Stimulated activated CD8-positive, alpha-beta memory T cell treated with anti-CD3 and anti-CD28 coated beads, Interleukin-7, amount 100 ng/mL, for 1 hour (primary cell): ENCODE measurements at places on chromosomes 5 and 9.

DNA sequence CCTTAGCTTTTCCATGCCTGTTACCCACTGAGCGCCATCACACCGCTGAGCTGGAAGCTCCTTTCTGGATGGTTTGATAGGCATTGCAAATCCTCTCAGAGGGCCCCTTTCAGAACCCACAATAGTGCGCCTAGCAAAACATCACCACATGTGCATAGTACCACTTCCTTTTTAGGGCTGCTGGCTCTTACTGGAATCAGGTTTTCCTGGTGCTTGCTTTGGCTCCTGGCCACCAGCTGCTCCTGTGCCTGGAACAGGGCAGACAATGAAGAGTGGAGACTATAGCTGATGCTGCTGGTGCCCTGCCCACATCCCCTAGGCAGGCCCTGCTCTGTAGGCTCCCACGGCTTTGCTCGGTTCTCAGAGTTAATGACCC, 163.6 kb upstream of the SEMA6A start:
- DNase-seq: no peak

DNA sequence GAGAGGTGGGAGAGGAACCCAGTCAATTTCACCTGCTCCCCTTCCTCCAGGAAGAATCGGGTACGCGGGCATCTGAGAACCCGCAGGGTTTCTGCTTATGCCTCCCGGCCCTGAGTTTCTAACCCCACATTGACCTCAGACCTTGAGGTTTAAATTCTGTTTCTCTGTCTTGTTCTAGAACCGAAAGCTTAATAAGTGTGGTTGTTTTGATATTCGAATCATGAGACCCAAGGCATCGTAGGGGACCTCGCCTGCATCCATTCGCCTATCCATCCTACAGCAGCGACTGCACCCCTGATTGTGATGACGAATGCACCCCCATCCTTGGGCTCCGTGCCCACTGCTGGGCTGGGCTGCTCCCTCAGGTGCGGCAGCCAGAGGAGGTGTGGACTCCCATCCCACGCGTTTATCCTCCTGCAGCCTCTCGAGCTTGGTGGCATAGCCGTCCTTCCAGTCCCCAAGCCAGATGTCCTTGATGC, 80.8 kb upstream of the IER5L start:
- DNase-seq: no peak

DNA sequence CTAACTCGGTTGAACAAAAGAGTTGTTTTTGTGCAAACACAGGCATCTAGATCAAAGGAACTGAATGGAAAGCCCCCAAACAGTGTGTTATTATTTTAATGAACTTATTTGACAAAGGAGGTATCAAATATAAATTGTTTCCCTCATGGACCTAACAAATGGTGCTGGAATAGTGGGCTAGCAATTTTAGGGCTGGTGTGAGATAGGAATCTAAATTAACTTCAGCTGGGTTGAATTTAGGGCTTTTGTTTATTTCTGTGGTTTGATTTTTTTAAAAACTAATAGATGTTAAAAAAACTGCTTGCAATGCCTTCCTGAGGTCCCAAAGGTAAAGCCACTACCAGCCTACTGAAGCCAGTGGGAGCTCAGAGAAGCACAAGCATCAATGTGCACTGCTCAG, 42.1 kb downstream of the TTC39B start:
- DNase-seq: no peak

- DNase-seq: no peak
Observed at GRCh38 chr5:53008751-53009150, 19.6 kb downstream of the ITGA2 start.

DNA sequence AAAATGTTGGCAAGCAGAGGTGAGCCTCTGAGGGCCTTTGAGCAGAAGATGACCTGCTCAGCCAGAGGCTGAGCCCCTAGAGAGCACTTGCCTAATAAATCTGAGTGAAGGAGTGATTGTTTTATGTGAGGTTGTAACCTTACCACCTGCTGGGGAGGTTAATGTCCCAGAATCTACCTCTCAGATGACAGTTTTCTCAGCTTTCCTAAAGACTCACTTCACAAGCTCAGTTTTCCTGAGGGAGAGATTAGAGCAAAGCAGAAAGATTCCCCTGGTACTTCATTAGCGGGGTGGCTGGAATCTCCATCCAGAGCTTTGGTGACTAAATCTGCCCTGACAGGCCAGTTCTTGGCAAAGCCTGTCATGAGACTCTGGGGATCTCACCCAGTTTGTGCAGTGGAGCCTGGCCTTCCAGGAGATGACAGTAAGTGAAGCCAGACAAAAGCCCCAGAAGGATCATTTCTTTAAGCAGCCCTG, 48.8 kb upstream of the GALNT10 start:
- no peak for DNase-seq

GRCh38 chr9:76090909-76091308, 200.4 kb downstream of the PCSK5 start:
- DNase-seq: no peak

DNA sequence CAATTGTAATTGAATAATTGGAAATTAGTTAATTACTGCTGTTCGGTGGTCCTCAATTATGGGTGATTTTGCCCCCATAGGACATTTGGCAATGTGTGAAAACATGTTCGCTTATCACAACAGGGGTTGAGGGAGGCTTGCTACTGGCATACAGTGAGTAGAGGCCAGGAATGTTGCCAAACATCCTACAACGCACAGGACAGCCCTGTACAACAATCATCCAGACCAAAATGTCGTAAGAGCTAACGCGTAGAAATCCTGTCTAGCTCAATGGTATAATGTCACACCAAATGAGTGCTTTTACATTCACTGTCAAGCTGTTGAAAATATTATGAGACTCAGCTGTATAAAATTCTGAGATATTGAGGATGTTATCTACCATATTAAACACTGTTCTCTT, 464.4 kb upstream of the TUSC1 start:
- no peak for DNase-seq

GRCh38 chr9:93810028-93810971, 144.9 kb downstream of the BARX1 start:
- DNase-seq: no peak

- no peak for DNase-seq
Observed at GRCh38 chr5:94674490-94675382, 56.3 kb downstream of the SLF1 start.

DNA sequence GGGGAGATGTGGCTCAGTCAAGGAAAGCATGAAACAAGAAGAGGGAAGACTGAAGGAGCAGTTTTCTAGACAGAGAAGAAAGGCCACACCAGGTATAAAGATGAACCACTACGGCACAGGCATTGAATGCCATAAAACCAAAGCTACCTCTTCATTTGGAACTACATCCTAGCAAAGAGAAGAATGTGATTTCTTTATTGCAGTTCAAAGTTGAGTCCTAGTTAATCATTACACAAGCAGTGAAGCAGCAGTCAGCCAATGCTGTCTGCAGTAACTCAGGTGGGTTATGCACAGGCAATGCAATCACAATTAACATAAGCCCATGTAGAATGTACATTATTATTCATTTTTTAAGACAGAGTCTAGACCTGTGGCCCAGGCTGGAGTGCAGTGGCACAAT, 21.7 kb upstream of the PCAT7 start:
- no peak for DNase-seq

GRCh38 chr9:98559561-98559960, 149.2 kb downstream of the GABBR2 start:
- DNase-seq: no peak

DNA sequence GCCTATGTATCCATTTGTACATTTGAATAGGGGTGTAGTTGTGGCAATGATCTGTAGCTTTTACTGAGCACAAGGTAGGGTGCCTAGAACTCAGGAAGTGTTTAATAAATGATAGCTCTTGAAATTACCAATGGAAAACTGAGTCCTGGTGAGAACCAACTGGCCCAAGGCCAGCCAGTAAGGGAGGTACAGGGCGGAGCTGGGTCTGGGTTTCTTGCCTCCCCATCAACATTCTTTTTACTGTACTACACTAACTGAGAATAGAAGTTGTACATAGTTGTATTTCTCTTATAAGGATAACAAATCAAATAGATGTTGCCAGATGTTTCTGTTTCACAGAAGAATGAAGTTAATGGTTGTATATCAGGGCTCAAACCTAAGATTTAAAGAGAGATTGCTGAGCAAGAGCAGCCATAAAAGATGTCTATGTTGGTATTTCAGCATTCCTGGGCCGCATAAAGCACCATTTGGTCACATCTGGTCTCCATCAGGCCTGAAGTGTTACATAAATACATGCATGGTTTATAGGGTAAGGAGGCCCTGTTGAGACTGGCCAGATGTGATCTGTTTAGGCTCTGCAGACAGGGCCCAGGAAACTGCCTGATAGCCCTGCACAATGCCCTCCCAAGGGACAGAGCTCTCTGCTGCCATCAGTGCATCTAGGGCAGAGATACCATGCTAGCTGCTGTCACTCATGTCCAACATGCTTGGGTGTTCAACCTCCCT, 210.5 kb downstream of the NXNL2 start:
- DNase-seq: no peak

- DNase-seq: no peak
Observed at GRCh38 chr9:132833550-132834121, 44.4 kb downstream of the AK8 start.

GRCh38 chr9:77562019-77562748, 85.9 kb downstream of the GNA14 start:
- no peak for DNase-seq

GRCh38 chr5:169772688-169773087, 135.6 kb downstream of the DOCK2 start:
- DNase-seq: no peak

- no peak for DNase-seq
Observed at GRCh38 chr9:136742591-136743391, at the start of gene LCN10. TSS of gene LCN10 (minus strand) at chr9:136742940. CDS start at chr9:136742903, 37 bp downstream.

GRCh38 chr5:150224483-150225027, 34.7 kb downstream of the SLC6A7 start:
- DNase-seq: no peak

DNA sequence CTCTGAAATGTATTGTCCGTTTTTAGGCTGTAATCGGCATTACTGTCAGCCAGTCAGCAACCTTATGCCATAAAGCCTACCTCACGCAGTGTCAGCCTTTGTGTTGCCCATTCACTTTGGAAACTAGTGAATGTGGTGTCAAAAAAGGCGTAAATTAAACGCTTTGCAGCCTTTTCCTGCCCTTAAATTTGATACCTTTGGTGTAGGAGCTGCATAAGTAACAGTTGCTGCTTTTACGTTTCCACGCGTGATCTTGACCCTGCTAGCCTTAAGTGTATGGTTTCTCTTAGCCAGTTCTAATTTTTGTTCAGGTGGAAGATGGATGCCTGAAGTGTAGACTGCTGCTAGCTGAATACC, 257.7 kb downstream of the EPB41L4A start:
- no peak for DNase-seq

DNA sequence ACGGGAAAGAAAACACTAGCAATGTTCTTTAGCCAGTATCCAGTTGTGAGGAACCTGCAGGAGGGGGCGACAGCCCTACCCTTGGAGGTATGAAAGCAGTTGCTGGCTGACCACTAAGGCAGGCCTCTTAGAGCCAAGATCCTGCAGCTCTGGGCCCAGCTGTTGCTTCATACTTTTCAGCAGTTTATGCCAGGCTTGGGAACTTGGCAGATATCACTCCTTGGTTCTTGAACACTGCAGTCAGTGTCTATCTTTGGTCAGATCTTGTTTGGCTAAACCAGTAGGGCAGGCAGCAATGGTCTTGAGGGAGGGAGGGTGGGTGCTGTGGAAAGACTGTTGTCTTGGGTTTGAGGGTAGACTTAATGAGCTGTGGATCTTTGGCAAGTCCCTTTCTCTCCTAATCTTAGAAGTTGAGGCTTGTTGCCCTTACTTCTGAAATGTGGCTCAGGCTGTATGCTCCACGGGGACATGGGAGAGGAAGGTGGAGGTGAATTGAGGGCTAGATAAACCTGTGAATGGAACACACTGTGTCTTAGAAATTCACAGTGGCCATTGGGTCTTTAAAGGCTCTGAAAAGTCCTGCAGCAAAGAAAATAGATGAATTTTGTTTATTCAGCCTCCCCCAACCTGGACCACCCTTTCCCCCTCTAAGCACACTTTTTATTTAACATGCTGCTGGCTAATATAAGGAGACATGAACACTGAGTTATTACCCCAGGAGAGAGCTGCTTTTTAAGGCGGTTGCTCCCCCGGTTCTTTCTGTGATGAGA, 37.5 kb downstream of the ZNF618 start:
- DNase-seq: no peak

DNA sequence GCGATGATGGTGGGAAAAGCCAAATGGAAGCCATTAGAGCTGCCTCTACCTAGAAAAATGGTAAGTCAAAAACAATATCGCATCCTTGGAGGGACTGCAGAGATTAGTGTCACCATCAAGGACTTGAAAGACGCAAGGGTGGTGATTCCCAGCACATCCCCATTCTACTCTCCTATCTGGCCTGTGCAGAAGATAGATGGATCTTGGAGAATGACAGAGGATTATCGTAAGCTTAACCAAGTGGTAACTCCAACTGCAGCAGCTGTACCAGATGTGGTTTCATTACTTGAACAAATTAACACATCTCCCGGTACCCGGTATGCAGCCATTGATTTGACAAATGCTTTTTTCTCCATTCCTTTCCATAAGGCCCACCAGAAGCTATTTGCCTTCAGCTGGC, 23.8 kb downstream of the ERP44 start:
- DNase-seq: no peak

DNA sequence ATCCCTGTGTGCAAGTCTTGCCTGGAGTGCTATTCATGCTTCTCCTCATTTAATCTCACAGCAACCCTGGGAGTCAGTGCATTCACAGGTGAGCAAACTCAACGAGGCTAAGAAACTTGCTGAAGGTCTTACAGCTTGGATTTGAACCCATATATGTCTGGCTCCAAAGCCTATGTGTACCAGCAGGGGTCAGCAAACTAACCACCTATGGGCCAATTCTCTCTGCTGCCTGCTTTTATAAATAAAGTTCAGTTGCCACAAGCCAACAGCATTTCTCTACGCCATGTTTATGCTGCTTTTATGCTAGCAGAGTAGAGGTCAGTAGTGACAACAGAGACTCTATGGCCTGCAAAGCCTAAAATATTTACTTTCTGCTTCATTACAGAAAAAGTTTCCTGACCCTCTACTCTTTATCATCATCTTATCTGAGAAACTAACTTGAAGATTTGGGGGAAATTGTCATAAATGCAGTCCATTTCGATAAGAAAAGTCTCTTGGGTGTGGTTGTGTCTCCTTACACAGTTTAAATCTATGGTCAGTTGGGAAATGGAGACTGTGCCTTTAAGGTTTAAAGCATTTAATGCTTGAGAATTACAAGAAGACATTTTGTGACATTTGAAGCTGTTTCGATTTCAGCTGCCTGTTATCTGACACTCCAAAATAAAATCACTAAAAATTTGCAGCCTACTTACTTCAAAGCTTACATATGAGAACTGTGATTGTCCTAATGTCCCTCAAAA, 137.7 kb downstream of the PRELID2 start:
- no peak for DNase-seq

DNA sequence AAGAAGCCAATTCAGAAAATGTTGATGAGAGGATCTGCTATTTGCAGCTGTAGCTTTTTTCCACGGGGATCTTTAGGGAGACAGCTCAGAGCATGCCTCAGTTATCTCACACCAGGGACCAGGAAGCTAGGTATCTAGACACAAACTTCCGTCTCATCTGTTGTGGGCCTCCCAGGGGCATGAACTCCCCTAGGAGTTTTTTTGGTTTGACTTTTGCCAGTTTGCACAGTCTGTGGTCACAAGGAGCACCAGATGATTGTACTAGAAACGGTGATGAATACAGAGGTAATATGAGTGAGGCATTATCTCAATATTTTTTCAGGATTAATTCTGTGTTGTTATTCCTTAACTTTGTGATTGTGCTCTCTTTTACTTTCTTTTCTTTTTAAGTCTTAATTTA, 533.2 kb upstream of the SEMA6A start:
- no peak for DNase-seq

- no peak for DNase-seq
Observed at GRCh38 chr5:75043633-75044264, 8.6 kb downstream of the GCNT4 start.

- no peak for DNase-seq
Observed at GRCh38 chr5:39178171-39178570, 41.2 kb downstream of the FYB1 start.

- no peak for DNase-seq
Observed at GRCh38 chr9:116435706-116436105, 251.4 kb upstream of the TRIM32 start.
